ENCODE measurements at places on chromosomes 7 and 10.

- DNase-seq: no peak
These were observed 24.1 kb downstream of the RBM17 start for GRCh38 chr10:6112893-6113292.

DNA sequence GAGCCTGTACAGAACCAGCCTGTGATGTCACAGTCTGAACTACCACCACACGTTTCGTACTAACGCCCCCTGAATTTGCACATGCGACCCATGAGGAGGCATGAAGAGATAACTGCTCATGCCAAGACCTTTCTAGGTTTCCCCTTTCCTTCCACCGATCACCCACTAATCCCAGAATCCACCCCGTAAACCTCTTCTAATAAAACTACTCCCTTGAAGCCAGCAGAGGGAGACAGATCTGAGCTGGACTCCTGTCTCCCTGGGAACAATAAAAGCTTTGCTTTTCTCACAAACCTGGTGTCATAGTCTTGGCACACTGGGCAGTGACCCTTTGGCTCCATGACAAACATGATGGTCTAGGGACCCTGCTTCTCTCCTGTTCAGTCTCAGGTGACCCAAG, 144.5 kb downstream of the FRMD4A start:
- DNase-seq: no peak

DNA sequence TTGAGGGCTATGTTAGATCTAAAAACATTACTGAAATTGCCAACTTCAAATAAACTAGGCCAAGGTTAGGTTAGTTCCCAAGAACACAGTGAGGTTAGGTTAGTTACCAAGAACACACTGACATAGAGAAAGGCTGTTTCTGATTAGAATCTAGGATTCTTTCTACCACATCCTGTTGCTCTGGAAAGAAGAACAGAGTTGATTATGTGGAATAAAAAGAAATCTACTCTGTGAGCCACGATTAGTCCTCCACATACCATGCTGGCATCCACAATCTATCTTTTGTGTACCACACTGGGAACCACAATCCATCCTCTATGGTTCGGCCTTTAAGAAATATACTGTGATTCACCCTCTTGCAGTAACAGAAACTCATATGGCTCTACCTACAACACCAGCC, 91.4 kb downstream of the LRRTM3 start:
- no peak for DNase-seq

DNA sequence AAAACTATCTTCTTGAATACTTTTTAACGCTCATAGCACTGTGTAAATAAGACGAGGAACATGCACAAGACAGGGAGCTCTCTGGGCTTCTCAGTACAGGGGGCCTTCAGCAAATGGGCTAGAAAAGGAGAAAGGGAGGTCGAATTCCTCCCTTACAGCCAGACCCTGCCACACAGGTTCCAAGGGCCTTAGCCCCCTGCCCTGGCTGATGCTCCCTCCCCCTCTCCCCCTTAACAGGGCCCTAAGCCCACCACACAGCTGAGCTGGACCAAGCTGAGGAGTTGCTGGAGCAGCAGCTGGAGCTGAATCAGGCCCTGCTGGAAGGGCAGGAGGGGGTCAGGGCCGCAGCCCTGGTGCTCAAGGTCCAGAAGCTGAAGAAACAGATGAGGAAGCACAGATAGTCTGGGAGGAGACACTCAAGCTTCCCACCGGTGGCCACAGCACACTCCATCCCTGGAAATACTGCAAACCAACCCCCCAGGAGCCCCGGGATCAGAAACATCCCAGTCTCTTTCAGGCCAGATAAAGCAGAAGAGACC, 153.9 kb downstream of the SNX13 start:
- no peak for DNase-seq

DNA sequence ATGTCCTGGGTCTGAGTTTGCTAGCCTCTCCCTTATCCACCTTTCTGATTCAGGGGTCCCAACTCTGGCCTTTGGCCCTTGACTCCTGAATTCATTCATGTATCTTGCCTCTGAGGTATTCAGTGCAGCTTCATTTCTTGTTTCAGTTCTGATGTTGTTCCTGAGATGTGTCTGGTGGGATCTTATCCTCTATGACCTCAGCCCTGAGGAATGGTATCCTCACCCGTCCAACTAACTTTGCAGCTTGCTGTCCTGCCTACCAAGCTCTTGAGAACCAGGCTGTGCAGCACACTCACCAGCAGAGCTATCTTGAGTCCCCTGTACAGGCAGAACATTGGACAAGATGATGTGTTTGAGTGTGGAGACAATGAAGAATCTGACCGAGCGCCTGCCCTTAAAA, 13.8 kb downstream of the SUFU start:
- DNase-seq: no peak

DNA sequence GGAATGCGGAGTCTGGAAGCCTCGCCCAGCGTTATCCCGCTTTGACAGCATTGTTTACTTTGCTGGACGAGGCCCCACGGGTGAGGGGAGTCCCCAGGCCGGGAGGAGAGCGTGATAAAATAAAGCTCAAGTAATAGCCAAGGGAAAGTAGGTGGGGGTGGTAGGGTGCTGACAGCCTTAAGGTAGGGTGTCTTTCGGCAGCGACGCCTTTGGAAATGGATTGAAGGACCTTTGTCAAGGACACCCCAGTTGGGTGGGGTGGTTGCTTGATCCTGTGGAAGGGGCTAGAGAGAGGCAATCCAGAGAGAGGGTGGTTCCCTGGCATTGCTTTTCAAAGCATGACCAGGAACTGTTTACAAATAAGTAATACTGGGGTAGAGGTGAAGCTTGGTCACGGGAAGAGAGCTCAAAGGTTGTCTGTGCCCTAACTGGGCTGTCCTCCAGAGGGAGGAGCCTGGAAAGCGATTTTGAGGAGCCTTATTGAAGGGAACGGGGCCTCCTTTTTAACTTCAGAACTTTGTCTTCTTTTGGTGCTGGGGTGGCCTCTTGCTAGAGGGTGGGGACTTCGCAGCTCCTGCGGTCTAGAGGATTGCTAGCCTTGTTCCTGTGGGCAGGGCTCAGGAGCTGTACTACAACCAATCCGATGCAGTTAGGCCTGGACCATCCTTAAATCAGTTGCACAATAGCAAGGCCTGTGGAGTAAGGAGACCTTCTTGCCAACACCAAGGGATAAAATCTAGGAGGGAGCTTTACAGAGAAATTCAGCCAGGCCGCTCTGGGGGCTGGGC, 1.3 kb downstream of the EIF4EBP2 start:
- peak; percentile 66 for DNase-seq

- DNase-seq: no peak
These were observed 93.8 kb downstream of the PARD3 start for GRCh38 chr10:34721208-34721840.

GRCh38 chr10:104368381-104368780, 14.7 kb downstream of the CFAP58 start:
- DNase-seq: no peak

DNA sequence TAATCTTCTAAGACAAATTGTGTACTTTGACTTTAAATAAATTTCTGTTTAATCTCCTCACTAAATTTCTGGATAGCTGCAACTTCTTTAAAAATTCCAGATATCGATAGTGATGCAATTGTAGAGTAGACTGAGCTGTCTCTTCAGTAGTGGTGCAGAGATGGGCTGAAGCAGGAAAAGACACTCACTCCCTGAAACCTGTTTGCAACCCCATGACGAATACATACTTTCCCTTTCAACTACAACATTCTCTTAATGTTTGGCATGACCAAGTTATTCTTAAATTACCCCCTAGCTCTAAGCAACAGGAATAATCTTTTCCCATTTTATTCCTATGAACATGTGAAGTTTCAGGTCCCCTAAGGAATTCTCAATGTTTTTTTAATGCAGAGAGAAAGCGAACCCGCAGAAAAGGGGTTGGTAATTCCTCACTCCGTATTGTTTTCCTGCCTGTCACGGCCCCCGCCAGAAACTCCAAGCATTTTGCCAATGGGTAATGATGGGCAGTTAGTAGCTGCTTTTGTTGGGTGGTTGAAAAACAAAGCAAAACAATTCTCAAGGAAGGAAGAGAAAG, 1.3 kb downstream of the THSD7A start:
- DNase-seq: no peak

DNA sequence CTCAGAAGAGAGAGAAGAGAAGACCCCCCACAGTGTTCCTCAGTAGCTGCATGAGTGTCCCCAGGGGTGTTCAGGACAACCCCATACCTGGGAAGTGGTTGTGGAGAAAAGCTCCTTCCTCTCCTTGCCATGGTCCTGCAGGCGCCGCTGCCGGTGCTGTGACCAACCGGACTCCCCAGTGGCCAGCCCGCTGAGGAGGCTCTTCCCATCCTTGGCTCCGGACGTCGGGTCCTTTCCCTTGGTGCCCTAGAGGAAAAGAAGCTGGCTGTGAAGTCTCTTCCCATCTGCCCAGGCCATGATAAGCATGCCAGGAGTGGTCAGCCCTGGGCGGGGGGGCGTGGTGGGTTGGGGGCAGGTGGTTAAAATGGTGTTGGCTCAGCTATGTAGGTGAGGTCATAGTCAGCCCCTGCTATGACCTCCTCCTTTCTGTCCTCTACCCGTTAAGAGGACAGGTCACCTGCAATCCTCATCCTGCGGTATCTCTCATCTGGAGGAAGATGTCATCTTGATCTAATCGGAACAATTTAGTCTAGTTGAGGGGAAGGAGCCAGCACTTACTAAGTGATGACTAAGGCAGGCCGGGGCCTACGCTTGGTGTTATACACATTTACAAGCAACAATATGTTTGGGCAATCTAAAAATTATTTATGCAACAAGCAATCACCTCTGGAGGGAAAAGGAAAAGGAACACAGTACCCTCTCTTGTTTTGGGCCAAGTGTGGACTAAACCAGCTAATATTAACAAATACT, 13.2 kb downstream of the WDR91 start:
- no peak for DNase-seq

- DNase-seq: no peak
These were observed 63.9 kb downstream of the VPS41 start for GRCh38 chr7:38844952-38845563.

- DNase-seq: no peak
These were observed 580 bp downstream of the EEPD1 start for GRCh38 chr7:36153571-36154097.

GRCh38 chr10:132482090-132482800, 55.3 kb upstream of the INPP5A start:
- DNase-seq: no peak

DNA sequence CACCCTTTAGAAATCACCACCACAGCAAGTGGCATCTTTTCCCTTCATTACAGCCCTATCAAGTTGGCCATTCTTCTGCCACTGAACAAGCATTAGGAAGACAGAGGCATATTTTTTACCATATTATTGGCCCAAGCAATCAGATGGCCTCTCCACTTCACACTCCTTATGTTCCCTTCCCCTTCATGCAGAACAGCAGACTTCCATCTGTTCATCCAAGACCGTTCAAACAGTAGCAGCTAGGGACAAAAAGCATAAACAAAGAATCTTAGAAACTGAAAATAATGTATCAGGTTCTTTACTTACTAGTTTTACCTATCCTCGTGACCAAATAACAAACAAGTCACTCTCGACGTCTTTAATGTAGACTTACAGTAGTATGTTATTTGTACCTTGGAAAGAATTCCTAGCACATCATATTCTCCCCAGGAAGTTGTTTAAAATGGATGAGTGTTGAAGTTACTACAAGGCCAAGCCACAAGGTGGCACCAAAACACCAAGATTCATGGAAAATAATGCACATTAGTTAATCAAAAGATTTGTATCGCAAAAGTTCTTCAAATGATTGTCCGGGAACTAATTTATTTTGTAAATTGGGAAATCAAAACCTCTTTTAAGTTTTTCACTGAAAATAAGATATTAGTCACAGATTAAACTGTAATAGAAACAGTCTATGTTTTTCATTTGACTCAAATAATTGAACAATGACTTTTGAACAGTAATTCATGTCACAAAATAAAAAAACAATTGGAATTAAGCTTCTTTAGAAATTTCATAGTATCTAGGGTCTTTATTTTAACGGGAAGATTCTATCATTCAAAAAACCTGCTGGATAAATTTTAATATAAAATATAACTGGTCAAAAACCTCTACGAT, 112.1 kb downstream of the VPS41 start:
- DNase-seq: peak; percentile 44

DNA sequence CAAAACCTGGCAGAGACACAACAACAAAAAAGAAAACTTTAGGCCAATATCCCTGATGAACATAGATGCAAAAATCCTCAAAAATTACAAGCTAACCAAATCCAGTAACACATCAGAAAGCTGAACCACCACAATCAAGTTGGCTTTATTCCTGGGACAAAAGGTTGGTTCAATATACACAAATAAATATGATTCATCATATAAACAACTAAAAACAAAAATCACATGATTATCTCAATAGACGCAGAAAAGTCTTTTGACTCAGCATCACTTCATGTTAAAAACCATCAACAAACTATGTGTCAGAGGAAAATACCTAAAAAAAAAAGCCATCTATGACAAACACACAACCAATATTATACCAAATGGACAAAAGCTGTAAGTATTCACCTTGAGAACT, 283.5 kb downstream of the THSD7A start:
- no peak for DNase-seq

- no peak for DNase-seq
These were observed 60.5 kb upstream of the PRKAR2B start for GRCh38 chr7:106984034-106984433.

GRCh38 chr7:35519971-35520809, 174.7 kb downstream of the HERPUD2 start:
- peak; percentile 83 for DNase-seq

GRCh38 chr10:110207805-110208613, 604 bp downstream of the MXI1 start:
- peak; percentile 82 for DNase-seq

GRCh38 chr7:4200546-4201094, 481.5 kb upstream of the FOXK1 start:
- no peak for DNase-seq

DNA sequence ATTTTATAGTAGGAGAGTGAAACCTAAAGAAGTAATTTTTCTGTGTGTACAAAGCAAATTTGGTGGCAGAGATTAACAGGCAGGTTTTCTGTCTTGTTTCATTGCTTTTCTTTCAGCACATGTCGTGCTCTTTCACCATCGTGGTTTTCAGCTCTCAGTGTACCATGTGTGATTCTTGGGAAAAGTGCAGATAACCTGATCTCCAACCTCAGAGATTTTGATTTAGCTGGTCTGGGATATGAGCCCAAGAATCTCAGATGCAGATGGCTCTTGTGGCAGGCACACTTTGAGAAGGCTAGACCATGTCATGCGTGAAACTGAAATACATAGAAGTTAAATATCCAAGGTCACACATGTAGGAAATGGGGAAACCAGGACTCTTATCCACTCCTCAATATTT, 317.4 kb downstream of the EXOC4 start:
- DNase-seq: no peak

- DNase-seq: no peak
These were observed 1.5 kb upstream of the EBLN1 start for GRCh38 chr10:22219308-22219707.

GRCh38 chr10:78403781-78404180, 370.1 kb downstream of the RPS24 start:
- DNase-seq: no peak

GRCh38 chr7:43244784-43245183, 132.3 kb downstream of the HECW1 start:
- peak; percentile 32 for DNase-seq

DNA sequence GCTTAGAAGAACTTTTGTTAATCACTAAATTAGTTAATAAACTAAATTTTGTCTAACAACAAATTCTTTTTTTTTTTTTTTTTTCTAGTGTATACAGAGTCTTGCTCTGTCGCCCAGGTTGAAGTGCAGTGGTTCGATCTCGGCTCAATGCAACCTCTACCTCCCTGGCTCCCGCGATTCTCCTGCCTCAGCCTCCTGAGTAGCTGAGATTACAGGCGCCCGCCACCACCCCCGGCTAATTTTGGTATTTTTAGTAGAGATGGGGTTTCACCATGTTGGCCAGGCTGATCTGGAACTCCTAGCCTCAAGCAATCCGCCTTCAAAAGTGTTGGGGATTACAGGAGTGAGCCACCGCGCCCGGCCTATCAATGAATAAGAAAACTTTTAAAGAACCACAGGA, 1.1 kb upstream of the IQUB start:
- DNase-seq: peak; percentile 9

GRCh38 chr7:90597563-90598253, 1.6 kb downstream of the CDK14 start:
- peak; percentile 12 for DNase-seq
